ENCODE measurements at places on chromosomes 13 and 19. TPM values are rescaled to one million over a fixed set of nuclear protein-coding genes. Genes with fewer than 3 reads are reported as not detected.

Gene WDR62
- total RNA-seq: 19.8 TPM

DNA sequence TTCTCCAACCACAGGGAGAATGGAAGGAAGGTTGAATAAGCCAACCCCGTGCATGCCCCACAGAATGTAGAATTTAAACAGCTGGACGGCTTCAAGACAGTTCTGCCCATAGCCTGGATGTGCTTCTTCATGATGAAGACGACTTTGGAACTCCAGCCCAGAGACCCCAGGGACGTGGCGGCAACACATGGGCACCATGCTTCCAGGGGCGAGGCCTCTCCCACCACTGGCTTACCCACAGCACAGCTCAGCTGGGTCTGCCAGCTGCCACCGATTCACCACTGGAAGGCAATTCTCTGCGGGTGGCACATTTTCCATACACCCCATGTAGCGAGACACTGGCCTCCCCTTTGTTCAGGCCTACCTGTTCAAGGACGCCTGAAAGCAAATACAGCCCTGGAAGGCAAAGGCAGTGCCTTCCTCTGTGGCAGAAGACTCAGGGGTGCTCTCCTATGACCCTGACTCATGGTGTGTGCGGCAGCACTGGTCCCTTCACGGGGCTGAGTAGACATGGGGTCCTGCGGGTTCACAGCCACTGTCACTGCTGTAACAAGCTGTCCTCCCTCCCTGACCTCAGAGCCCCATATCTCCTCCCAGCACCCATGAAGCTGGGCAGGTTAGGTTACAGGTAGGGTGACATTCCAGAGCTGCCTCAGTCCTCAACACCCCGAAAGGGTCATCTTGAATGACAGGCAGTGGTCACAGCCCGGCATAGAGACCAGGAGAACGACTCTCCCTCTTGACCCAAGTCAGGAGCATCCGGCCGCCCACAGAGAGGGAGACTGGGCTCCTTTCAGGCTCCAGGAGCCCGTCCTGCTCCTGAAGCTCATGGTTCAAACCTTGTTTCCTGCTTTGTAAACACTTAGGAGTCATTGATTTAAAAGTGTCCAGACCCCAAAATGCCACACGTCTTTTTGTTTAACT, 72.7 kb downstream of the SPACA7 start:
- H3K27ac ChIP-seq: no peak overlapping the region
- DNase-seq: no peak
- no peaks in the 10 kb centered on the region for H3K4me1 ChIP-seq
- peaks cover 5% of the 10 kb centered on the region for H3K27me3 ChIP-seq

GRCh38 chr13:71866335-71867130, 471 bp downstream of the DACH1 start:
- no peak overlapping the region for H3K27ac ChIP-seq
- H3K36me3 ChIP-seq: peaks cover 2% of the 10 kb centered on the region
- H3K27me3 ChIP-seq: peaks cover 47% of the 10 kb centered on the region
- H3K4me1 ChIP-seq: peaks cover 20% of the 10 kb centered on the region
- DNase-seq: peak; percentile 12
- H3K4me3 ChIP-seq: peak overlapping the region; percentile 58

DNA sequence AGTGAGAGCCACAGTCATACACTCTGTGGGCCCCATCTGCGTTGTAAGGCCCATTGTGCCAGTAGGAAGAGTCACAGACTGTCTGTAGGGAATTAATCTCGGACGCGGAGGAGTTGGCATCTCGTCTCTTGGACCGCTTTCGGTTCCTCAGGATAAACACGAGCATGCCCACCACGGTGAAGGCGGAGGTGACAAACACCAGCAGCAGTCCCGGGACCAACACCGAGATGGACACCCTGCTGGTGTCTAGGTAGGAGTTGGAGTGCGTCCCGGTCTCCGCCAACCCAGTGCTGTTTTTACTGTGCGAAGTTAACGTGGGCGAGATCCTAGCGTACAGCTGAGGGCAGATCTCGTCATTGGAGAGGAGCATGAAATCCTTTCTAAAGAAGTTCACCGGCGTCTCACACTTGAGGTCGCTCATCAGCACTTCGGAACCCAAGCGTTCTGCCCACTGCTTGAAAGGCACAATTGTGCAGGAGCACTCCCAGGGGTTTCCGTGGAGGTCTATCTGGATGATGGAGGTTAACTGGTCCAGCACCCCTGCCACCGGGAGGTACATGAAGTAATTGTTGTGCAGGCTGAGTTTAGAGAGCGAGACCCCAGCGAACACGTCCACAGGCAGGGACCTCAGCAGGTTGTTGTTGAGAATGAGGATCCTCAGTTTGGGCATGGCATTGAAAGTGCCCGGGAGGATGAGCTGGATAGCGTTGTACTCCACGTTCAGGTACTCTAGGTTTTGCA, 2.7 kb downstream of the SLITRK1 start:
- DNase-seq: no peak
- peaks cover 59% of the 10 kb centered on the region for H3K27me3 ChIP-seq
- H3K4me3 ChIP-seq: no peak overlapping the region
- peaks cover 15% of the 10 kb centered on the region for H3K4me1 ChIP-seq
- H3K27ac ChIP-seq: no peak overlapping the region

- no peaks in the 10 kb centered on the region for H3K36me3 ChIP-seq
- peaks cover 9% of the 10 kb centered on the region for H3K27me3 ChIP-seq
- no peak for DNase-seq
- H3K4me1 ChIP-seq: peaks cover 6% of the 10 kb centered on the region
- H3K27ac ChIP-seq: no peak overlapping the region
These were observed 14.6 kb downstream of the CEACAM3 start for GRCh38 chr19:41811036-41811435.

DNA sequence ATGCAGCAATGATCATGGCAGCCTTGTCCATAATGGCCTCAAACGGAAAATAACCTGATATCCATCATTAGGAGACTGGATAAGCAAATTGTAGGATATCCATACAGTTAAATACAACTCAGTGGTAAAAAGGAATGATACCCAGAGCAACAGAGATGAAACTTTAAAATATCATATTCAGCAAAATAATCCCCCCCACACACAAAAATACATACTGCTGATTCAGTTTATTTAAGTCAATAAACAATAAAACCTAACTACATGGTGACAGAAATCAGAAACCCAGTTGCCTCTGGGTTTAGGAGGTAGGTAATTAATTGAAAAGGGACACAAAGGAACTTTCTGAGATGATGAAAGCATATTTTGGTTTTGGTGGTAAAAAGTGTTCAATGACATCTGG, 27.9 kb upstream of the DLEU7 start:
- H3K27ac ChIP-seq: no peak overlapping the region
- peaks cover 1% of the 10 kb centered on the region for H3K27me3 ChIP-seq
- H3K4me1 ChIP-seq: no peaks in the 10 kb centered on the region
- H3K4me3 ChIP-seq: no peak overlapping the region
- DNase-seq: no peak
- H3K36me3 ChIP-seq: no peaks in the 10 kb centered on the region

- H3K4me3 ChIP-seq: no peak overlapping the region
- H3K4me1 ChIP-seq: no peaks in the 10 kb centered on the region
- peaks cover 1% of the 10 kb centered on the region for H3K27me3 ChIP-seq
- no peak for DNase-seq
- H3K36me3 ChIP-seq: peaks cover 1% of the 10 kb centered on the region
These were observed 8.7 kb upstream of the SYDE1 start for GRCh38 chr19:15098460-15098859.

- no peak overlapping the region for H3K27ac ChIP-seq
- no peak for DNase-seq
- no peak overlapping the region for H3K4me3 ChIP-seq
These were observed 24.7 kb downstream of the KEAP1 start for GRCh38 chr19:10478476-10478875.

- no peaks in the 10 kb centered on the region for H3K27me3 ChIP-seq
- H3K36me3 ChIP-seq: peaks cover 8% of the 10 kb centered on the region
- peaks cover 22% of the 10 kb centered on the region for H3K4me1 ChIP-seq
- no peak overlapping the region for H3K4me3 ChIP-seq
- H3K27ac ChIP-seq: peak overlapping the region; percentile 57
- DNase-seq: peak; percentile 35
These were observed 15.2 kb downstream of the RCBTB1 start for GRCh38 chr13:49569993-49570689.

- DNase-seq: peak; percentile 4
- no peak overlapping the region for H3K27ac ChIP-seq
- no peaks in the 10 kb centered on the region for H3K4me1 ChIP-seq
These were observed 71.9 kb downstream of the WASF3 start for GRCh38 chr13:26629260-26629825.

DNA sequence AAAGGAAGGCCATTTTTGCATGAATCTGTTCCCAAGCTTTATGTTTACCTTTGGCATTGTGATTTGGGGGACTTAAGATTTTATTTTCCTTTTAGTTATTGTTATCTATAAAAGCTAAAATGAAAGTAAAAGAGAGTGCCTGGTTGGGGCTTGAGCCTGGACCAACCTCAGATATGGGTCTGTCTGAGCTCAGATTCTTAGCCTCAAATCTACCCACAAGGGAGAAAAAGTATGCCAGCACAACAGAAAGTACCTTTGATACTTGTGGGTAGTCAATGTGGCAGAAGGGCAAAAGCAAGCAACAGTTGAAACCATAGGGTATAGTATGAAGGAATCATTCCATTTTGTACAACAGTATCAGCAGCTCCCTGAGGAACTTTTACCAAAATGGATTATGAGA, 26.6 kb upstream of the KBTBD6 start:
- no peak for DNase-seq
- H3K36me3 ChIP-seq: peaks cover 7% of the 10 kb centered on the region
- H3K27me3 ChIP-seq: no peaks in the 10 kb centered on the region
- peaks cover 5% of the 10 kb centered on the region for H3K4me1 ChIP-seq
- H3K4me3 ChIP-seq: no peak overlapping the region
- no peak overlapping the region for H3K27ac ChIP-seq

Gene KCNC3
- total RNA-seq: 0.81 TPM

Gene MRPS12
- total RNA-seq: 80.1 TPM

DNA sequence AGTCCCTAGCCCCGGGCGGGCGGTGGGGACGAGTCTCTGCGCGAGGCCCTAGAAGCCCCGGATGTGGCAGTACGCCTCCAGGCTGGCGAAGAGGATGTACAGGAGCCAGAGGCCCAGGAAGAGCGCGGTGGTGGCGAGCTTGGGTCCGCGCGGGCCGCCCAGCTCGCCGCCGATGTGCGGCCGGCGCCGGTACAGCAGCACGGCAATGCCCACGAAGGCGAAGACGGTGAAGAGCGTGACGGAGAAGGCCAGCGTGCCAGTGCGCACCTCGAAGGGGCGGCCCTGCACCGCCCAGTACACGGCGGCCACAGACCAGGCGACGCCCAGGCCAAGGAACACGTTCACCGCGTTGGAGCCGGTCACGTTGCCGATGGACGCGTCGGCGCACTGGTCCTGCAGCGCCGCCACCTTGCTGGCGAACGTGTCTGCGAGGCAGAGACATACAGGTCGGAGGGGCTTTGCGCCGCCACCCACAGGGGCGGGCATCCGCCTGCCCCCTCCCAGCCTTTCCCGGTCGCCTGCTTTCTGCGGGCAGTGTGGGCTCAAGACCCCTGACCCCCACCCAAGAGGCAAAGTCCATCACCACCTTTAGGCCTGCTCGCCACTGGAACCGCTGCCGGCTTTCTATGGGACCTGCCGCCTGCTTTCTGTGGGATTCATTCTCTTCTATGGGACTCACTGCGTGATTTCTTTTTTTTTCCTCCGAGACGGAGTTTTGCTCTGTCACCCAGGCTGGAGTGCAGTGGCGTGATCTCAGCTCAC, 10.9 kb upstream of the MEIS3 start:
- H3K36me3 ChIP-seq: no peaks in the 10 kb centered on the region
- no peak overlapping the region for H3K27ac ChIP-seq
- peak overlapping the region; percentile 65 for H3K4me3 ChIP-seq
- H3K4me1 ChIP-seq: peaks cover 26% of the 10 kb centered on the region
- peak; percentile 64 for DNase-seq

DNA sequence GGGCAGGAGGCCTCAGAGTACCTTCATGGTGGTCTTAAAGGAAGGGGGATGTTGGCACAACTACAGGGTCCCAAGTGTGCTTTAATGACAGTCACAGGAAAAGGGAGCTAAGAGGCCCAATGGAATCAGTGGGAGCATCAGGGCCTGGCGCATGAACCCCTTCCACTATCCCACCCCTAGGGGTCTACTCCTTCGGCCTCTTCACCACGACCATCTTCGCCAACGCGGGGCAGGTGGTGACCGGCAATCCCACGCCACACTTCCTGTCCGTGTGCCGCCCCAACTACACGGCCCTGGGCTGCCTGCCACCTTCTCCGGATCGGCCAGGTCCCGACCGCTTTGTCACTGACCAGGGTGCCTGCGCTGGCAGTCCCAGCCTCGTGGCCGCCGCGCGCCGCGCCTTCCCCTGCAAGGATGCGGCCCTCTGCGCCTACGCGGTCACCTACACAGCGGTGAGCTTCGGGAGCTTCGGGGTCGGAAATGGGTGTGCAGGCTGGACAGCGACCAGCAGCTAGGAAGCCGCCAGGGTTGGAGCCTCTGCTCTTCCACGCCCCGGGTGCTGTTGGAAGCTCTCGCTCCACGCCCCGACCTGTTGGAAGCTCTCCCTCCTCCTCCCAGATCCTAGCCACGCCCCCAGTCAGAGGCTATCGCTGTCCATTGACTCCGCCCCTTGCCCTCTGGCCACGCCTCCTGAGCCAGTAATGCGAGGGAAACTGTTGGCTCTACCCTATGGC, 6.0 kb downstream of the PLPPR2 start:
- H3K4me3 ChIP-seq: no peak overlapping the region
- no peak overlapping the region for H3K27ac ChIP-seq
- no peak for DNase-seq
- H3K27me3 ChIP-seq: peaks cover 4% of the 10 kb centered on the region

DNA sequence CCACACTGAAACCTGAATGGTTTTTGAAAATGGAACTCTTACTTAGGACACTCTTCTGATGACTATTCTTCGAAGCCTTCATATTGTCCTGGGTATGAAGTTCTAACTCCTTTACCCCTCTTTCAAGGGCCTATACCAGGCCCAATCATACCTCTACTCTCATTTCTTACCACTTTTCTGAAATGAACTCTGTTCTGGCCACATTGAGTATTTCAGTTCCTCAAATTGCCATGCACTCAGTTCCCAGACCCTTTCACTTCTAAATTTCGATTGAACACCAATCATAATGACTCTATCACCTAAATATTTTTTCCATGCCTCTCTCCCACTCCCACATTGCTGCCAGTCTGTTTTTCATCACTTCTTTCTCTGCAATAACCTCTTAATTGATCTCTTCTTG, 53.7 kb downstream of the LACC1 start:
- peaks cover 6% of the 10 kb centered on the region for H3K27me3 ChIP-seq
- no peak overlapping the region for H3K27ac ChIP-seq
- no peak overlapping the region for H3K4me3 ChIP-seq

DNA sequence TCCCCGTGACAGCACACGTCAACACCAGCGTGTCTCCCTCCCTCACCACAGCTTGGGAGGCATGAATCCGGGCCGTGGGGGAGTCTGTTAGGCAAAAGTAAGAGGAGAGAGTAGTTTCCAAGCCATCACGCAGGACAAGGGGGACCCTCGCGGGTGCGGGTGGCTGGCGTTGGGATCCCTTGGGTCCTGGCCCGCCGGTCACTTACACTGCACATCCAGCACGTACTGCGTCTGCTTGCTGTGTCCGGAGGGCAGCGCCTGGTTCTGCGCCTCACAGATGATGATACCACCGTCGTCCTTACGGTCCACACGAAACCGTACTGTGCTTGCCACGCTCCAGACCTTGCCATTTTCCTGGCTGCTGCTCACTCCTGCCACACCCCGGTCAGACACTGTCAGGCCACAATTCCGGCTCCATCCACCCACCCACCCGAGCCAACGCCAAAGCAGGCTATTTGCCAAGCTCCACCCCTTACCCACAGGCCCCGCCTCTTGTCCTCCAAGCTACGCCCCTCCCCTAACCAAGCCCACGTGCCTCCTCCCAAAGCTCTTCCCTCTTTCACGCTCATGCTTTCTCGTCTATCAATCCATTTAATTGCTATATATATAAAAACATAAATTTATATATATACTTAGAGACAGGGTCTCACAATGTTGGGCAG, 6.6 kb upstream of the ZNF428 start:
- H3K4me1 ChIP-seq: peaks cover 14% of the 10 kb centered on the region
- H3K36me3 ChIP-seq: no peaks in the 10 kb centered on the region
- no peak overlapping the region for H3K4me3 ChIP-seq
- DNase-seq: peak; percentile 36
